BJ (cell line): ENCODE measurements at places on chromosomes 13 and 19. TPM values are rescaled to one million over a fixed set of nuclear protein-coding genes. Genes with fewer than 3 reads are reported as not detected.

DNA sequence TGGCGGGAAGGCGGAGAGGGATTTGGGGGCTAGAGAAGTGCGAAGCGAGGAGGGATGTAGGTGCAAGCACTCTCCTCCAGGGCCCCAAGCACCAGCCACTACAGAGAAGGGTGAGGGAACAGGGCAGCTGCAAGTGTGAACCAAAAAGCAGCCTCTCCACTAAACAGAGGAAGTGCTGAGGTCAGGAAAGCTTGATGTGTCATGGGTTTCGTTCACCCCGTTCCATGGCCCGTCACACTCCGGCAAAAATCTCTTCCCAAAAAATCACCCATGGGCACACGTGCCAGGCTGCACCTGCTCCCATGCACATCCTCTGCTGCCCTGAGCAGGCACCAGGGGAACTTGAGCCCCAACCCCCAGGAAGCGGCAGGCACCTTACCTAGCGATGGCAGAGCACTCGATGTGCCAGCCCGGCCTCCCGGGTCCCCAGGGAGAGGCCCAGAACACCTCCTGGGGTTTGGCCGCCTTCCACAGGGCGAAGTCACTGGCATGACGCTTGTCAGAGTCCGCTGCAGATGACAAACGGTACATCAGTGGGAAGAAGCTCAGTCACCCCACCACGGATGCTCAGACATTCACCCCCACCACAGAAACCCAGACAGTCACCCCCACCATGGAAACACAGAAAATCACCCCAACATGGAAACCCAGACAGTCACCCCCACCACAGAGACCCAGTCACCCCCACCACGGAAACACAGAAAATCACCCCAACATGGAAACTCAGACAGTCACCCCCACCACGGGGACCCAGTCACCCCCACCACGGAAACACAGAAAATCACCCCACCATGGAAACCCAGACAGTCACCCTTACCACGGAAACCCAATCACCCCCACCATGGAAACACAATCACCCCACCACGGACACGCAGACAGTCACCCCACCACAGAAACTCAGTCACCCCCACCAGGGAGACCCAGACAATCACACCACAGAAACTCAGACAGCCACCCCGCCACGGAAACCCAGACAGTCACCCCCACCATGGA is 29.0 kb downstream of the CARS2 start:
- DNase-seq, result no peak

GRCh38 chr19:35559781-35560180 is 3.7 kb downstream of the ATP4A start:
- no peak for DNase-seq

- DNase-seq, result no peak
Measured at GRCh38 chr13:21012211-21012610, 49.2 kb downstream of the LATS2 start.

DNA sequence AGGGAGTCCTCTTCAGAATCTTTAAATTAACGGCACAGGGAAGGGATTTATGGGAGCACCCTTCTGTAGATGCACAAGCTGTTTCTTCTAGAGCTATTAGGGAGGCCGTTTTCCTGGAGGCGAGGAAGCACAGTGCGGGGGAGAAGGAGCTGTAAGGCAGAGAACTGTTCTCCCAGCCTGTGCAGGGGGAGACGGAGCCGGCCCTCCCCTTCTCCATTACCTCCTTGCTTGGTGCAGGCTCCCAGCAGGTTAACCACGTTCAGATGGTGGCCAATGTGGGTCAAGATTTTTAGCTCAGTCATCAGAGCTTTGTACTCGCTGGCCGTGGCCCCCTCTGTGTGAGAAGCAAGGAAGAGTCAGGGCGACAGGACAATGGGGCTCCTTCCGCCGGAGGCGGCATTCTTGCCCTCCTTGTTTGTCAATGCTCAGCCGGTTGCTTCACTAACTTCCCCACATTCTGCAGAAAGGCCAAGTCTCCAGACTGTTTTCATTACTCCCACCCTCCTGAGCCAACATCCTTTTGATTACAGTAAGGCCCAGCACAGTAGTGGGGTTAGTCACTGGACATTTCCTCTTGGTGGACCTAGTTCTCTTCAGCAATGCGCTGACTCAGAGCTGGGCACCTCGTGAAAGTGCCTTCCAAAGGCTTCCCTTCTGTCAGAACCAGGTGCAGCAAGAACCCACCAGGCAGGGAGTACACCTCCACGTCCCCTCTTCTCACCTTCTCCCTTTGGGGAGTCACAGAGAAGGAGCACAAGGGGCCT is 165.4 kb downstream of the FLT1 start:
- peak; percentile 91 for DNase-seq

The GET3 gene
- polyA plus RNA-seq, result 163 and 250 TPM in 2 replicates

The FXYD7 gene
- 0.10 TPM in 1 of 2 replicates, not detected in the other for polyA plus RNA-seq

The PPM1N gene
- 1.0 and 1.2 TPM in 2 replicates for polyA plus RNA-seq
